Osteoblast (primary cell): ENCODE measurements at places on chromosomes 3 and 15. TPM values are rescaled to one million over a fixed set of nuclear protein-coding genes. Genes with fewer than 3 reads are reported as not detected.

- peak; percentile 48 for DNase-seq
Measured at GRCh38 chr15:48433226-48433886, 102.1 kb downstream of the DUT start.

DNA sequence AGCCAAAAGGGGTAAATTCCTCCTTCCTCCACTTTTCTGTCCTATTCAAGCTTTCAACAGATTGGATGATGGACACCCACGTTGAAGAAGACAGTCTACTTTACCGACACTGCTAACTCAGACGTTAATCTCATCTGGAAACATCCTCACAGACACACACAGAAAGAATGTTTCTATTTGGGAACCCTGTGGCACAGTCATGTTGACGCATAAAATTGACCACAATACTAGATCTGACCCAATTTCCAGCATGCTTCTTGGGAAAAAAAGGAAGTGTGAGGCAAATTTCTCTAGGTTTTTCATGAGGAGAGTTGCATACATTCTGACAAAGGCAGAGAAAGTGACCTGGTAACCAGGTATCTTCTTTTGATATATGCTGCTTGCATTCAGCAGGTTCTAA lies 594.1 kb downstream of the FGF12 start:
- peak; percentile 19 for DNase-seq

DNA sequence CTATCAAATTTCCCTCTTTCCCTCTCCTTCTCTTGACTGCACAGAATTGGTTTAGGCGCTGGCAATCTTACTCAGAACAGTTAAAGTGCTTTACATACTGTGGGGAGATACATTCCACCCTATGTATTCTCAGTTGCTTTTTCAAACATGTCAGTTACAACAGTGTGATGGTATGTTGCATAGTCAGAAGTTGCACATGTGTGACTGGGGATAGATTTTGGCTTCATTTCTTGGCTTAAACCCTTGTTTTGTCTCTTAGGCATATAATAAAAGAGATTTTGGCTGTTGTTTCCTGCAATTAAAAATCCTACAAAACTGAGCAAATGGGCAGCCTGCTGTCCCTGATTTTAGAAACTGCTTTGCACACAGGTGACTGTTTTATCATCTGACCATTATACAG lies 86.7 kb downstream of the PIK3R4 start:
- DNase-seq: no peak

Gene SLC6A11
- total RNA-seq: not detected in 2 replicates
